ENCODE measurements at places on chromosomes 1 and 21.
A peak's percentile ranks its signal among the peaks of the same experiment; 100 is the strongest.

GRCh38 chr1:185520188-185520920 is 203.3 kb upstream of the IVNS1ABP start:
- no peak for DNase-seq

DNA sequence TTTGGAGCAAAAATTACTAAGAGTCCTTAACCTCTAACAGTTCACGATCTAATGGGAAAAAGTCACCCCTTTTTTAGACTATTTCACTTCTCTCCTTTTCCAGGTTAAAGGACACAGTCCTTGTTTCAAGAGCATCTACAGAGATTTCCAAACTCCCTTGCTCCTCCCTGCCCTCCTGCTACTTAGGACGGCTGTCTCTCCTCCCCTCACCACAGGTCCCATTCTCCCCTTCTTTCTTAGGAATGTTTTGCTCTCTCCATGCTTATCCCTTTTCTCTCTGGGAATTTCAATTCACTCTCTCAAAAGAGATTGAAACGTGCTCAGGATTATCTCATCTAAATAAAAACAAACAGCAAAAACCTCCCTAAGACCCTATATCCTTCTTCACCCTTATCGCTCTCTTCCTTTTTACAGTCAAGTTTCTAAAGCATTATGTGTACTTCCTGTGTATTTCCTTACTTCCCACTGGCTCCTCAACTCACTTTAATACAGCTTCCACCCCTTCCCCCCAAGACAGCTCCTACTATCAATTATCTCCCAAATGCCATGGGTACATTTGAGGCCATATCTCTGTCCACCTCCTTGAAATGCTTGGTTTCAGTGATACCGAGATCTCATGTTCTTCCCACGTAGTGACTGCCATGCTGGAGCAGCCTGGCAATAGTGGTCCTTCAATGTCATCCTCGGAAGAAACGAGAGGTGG is 43.2 kb upstream of the ZNF281 start:
- DNase-seq = no peak

- peak; percentile 44 for DNase-seq
Measured at GRCh38 chr1:39214021-39214713, 9.7 kb downstream of the MACF1 start.

GRCh38 chr1:211153932-211154331 is 20.0 kb upstream of the KCNH1 start:
- no peak for DNase-seq

DNA sequence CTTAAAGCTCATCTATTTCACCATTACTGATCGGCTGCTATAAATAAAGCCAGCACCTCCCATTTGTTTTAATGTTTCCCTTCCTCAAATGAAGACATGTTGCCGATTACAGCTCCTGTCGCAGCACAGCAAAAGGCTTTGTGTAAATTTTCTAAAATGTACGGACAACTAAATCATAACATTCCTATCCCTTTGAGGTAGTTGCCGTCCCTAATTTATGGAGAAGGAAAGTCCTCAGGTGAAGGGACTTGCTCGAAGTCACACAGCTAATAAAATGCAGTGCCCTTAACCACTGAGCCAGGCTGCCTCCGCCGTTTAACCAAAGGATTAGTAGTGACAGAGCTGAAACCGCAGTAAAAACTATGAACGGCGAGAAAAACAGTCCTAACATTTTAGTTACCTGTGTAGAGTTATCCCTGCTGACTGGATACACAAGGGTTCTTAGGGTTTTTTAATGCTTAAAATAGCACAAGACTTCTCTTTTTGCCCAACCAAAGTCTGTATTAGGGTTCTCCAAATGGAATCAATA is 871 bp downstream of the PINK1 start:
- no peak for DNase-seq

- DNase-seq = peak; percentile 90
Measured at GRCh38 chr1:27545271-27545670, 55.3 kb upstream of the WASF2 start.

- no peak for DNase-seq
Measured at GRCh38 chr1:183101841-183102276, 78.6 kb downstream of the LAMC1 start.

DNA sequence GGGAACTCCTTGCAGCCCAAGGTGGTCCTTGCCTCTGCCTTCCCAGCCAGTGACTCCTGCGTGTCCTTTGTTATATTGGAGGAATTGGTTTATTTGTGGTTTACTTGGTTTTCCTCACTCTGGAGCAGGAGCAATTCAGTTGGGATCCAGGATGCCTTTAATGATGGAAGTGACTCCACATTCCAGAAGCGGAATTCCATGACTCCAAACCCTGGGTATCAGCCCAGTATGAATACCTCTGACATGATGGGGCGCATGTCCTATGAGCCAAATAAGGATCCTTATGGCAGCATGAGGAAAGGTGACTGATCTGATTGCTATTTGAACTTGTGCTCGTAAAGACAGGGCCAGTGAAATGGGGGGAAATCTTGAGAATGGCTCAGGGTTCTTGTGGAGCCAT is 15.1 kb upstream of the PIGV start:
- DNase-seq = peak; percentile 90

DNA sequence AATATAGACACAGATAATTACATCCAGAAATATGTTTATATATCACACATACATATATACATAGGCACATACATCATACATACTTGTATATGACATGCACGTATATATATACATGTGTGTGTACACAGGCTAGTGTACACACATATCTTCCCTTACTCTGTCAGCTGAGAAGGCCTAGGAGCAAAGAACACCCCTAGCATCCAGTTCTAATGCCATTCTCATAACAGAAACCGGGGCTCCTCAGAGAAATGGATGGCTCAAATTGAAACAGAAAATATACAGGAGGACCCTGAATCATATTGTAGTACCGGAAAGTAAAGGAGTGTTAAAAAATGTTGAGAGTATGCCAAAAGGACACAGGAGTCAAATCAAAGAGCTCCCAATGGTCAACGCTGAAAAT is 19.7 kb upstream of the HYI start:
- DNase-seq = no peak

DNA sequence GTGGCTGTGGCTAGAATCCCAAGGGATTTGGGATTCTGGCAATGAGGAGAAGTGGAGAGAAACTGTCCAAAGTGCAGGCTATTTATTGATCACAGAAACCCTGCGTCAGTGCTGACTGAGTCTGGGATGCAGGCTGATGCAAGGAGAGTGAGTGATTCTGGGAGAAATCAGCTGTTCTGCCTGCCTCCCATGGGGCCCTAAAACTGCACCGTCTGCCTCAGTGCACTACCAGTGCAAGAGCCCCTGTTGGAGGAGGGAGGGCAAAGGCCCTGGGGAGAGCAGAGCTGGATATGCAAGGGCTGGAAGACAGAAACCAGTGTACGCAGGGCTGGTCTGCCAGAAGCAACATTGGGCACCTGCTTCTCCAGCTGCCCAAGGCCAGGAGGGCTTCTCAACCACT is 42.6 kb downstream of the C1orf198 start:
- DNase-seq = peak; percentile 44

DNA sequence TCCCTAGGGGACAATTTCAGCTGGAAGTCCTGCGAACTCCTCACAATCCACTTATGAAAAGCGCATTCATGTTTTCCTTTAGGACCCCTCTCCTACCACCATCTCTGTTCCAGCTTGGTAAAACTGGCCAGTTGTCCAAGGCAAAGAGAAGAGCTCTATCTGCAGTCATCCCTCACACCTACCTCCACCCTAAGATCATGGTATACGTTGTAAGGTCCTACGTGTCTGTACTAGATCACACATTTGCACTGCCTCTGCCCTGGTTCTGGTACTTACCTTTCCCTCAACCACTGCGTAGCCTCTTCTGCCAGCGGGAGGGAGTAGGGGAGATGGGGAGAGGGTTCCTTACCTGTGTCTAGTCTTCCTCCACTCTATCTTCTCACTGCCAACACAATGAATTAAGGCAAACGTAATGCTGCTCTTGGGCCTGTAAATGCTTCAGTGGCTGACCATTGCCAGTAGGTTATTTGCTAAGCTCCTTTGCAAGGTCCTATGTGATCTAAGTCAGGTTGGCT is 739 bp upstream of the NUP133 start:
- DNase-seq = no peak

- DNase-seq = no peak
Measured at GRCh38 chr1:77026135-77026534, 158.9 kb downstream of the ST6GALNAC5 start.

All from GM03348 (cell line).